GF-D8 (cell line): ENCODE measurements at places on chromosomes 7 and 10.

GRCh38 chr7:129959471-129960203 lies 6.9 kb upstream of the UBE2H start:
- DNase-seq: no peak

GRCh38 chr10:102268375-102268888 lies 23.1 kb downstream of the GBF1 start:
- DNase-seq: no peak

DNA sequence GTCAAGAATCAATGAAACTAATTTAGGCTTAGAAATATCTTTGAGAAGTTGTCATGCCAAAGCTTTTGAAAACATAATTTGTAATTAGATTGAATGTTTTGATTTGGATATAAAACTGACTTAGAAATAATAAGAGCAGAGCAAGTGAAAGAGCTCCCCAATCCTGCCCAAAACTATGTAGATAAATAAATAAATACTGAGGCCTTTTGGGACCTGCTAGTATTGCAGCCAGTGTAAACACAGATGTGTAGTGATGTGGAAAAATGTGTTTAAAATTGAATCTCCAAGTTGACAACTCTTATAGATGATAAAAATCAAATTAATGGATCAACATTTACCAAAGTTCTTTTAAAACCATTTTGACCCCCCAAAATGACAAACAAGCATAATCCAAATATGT lies 896.1 kb downstream of the CNTNAP2 start:
- DNase-seq: no peak

DNA sequence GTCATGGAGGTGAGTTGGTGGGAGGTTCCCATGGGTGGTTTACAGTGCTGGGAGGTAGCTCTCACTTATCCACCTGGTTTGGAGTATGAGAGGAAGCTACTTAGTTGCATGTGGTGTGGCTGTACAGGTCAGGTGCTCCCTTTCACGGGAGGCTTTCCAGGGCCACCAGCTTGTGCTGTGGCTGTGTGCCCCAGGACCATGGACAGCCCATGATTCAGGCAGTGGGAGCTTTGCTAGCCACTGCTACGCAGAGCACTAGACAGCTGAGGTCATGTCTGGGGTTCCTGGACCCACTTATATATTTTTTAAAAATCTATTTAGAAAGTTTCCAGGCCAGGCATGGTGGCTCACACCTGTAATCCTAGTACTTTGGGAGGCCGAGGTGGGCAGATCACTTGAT lies 42.5 kb upstream of the KCNMA1 start:
- no peak for DNase-seq

DNA sequence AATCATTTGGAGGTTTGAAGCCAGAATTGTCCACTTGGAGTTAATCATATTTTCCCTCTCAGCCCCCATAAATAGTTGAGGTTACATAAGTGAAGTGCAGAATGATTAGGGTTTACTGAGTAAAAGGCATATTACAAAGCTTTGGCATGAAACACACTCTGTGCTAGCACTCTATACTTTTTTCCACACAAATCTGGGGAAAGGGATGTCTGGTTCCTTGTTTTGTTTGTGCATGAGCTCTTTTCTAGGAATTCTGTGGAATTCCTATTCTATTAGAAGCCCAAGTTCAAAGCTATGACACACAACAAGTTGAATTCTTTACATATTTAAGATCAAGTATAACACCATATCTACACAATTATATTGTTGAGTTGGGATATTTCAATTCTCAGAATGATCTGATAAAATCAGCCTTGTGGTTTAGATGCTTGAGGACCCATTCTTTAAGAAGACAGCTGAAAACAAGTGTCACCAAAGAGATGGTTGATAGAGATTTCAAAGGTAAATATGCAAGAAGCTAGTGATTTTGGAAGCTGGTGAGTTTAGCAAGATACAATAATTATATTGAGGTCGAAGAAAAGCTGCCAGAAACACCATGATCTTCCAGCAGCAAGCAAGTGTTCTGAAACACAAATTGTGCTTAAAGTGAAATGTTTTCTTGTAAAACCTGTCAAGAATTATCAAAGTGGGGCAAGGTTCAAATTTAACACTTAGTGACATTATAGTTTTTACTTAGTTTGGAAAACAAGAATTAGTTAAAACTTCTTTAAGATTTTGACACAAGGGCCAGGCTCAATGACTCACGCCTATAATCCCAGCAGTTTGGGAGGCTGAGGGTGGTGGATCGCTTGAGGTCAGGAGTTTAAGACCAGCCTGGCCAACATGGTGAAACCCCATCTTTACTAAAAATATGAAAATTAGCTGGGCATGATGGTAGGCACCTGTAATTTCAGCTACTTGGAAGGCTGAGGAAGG lies 122.6 kb downstream of the INHBA start:
- DNase-seq: no peak

DNA sequence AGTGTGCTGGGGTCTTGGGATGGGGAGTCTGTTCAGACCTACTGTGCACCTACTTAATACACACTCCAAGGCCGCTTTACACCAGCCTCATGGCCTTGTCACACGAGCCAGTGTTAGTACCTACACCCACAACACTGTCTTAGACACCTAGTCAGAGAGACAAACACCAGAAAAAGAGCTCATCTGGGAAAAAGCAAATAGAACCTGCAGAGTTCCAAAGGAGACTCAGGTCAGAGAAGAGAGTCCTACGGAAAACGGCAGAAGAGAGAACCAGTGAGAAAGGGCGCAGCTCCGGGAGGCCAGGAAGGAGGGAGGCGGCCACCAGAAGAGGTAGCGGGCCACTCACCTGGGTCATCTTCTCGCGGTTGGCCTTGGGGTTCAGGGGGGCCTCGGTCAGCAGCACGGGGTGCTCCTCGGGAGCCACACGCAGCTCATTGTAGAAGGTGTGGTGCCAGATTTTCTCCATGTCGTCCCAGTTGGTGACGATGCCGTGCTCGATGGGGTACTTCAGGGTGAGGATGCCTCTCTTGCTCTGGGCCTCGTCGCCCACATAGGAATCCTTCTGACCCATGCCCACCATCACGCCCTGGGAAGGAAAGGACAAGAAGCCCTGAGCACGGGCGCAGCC lies 105.3 kb upstream of the TNRC18 start:
- DNase-seq: no peak

DNA sequence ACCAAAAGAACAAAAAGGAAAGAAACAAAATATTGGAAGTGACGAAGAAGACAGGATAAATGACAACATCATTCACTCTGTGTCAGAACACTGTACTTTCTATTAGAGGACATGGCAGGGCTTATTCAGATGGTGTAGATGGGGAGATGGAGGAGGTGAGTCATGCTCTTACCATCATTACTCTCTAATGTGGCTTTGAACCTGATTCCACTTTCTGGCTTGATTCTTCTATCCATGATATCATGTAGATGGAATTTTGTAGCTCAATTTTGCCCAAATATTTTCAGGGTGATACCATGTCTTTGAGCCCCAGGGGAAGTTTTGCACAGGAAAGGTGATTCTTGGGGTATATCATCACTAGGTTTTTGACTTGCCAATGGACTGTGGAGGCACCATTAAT lies 91.7 kb downstream of the CFAP58 start:
- DNase-seq: no peak

GRCh38 chr10:69818676-69819239 lies 17.1 kb downstream of the COL13A1 start:
- DNase-seq: no peak

DNA sequence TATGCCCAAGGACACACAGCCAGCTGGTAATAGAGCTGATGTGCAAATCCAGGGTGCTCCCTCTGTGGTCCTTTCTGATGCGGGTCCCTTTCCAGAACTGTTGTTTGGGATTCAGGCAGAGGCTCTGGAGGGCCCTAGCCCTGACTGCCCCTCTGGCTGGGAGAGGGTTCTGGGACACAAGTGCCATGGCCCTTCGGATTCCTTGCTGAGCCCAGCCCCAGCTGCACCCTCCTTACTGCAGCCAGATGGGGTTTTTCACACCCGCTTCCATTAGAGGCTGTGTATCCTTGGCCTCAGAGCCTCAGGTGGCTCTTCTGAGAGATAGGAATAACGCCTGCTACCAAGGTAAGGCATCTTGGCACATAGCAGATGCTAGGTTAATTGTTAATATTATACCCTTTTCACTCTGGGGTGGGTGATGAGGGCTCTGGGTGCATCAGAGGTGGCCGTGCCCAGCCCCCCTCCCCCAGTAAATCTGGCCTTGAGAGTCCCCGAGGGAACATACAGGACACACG lies 89.8 kb upstream of the LRRC4 start:
- no peak for DNase-seq

- no peak for DNase-seq
Measured at GRCh38 chr10:120962756-120963593, 111.8 kb downstream of the WDR11 start.

GRCh38 chr10:122374859-122375678 lies 561 bp downstream of the PLEKHA1 start:
- DNase-seq: peak; percentile 49

GRCh38 chr7:31695859-31696614 lies 9.0 kb downstream of the PPP1R17 start:
- DNase-seq: no peak

GRCh38 chr7:150368096-150368883 lies at the start of gene REPIN1:
TSS of gene REPIN1 (plus strand) at chr7:150368822. CDS start at chr7:150369712, 890 bp downstream.
- DNase-seq: peak; percentile 95

DNA sequence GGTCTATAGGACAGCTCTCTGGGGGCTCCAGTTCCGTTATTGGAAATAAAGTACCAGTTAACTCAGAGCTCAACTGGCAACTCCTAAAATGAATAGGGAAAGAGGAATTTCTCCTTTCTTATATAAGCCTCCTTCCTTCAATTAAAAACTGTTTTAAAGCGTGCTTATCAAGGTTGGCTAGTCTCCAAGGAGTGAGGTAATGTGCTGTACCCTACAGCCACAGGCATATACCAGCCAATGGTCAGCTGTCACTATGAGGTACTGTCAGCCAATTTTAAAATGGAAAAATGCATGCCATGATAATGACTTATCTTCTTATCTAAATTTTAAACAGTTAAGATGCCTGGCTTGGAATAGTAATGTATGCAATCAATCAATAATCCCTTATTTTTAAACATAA lies 76.2 kb downstream of the PLCE1 start:
- DNase-seq: no peak

DNA sequence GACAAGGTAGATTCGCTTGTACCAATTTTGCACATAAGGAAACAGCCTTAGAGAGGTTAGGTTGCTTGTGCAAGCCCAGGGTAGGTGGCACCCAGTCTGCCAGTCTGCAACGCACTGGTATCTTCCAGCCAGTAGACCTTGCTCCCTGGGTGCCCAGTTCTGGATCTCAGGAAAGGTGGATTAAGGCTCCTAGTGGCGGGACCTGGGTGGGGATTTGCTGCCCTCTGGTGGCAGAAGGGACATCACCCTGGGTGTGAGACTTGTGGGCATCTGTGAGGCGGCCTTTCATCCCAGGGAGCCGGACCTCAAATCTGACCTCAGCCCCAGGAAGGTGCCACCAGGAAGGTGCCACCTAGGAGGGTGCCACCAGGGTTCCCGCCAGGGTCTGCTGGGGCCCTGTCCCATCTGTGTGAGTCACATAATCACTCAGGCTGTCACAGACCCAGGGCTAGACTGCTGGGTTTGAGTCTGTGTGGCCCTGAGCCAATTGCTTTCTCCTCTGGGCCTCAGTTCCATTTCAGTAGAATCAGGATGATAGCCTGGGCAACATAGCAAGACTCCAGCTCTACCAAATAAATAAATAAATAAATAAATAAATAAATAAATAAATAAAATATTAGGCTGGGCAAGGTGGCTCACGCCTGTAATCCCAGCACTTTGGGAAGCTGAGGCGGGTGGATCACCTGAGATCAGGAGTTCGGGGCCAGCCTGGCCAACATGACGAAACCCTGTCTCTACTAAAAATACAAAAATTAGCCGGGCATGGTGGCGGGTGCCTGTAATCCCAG lies 5.3 kb upstream of the PRKRIP1 start:
- peak; percentile 5 for DNase-seq

- DNase-seq: no peak
Measured at GRCh38 chr7:67306331-67306730, 309.7 kb downstream of the TYW1 start.

DNA sequence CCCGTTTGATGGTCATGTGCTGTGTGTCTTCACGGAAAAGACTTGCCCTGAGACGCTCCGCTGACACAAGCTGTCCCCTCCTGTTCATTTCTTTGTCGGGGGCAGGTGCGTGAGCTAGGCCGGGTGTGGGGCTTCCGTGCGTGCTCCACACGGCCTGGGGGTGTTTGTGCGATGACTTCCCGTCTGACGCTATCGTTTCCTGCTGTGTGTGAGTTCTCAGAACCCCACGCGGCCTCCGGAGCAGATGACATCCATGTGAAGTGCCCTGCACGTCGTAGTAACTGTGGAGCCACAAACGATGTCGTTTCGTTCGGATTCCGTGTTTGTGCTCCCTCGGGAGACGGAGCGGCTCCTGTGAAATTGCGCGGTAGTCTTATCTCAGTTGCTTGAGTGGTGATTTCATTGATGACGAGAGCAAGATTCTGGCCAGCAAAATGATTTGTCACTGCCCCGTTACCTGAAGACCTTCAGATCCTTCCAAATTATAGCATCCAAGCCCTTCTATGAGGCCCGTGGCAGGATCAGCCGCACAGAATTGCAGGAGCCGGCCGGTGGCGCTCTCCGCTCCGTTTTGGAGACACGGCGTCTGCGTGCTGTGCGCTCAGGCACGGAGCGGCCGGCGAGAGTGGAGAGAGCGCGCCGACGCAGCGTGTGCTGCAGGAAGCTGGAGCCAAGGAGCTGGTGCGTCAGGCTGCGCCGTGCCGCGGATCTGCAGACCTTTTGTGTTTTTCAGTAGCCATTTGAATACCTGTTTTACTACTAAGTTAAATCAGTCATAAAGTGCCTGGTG lies 94.9 kb downstream of the NKX6-2 start:
- DNase-seq: no peak

- no peak for DNase-seq
Measured at GRCh38 chr10:111479966-111480365, 403.1 kb downstream of the ADRA2A start.

- no peak for DNase-seq
Measured at GRCh38 chr10:86734207-86734988, 22.0 kb upstream of the BMPR1A start.

DNA sequence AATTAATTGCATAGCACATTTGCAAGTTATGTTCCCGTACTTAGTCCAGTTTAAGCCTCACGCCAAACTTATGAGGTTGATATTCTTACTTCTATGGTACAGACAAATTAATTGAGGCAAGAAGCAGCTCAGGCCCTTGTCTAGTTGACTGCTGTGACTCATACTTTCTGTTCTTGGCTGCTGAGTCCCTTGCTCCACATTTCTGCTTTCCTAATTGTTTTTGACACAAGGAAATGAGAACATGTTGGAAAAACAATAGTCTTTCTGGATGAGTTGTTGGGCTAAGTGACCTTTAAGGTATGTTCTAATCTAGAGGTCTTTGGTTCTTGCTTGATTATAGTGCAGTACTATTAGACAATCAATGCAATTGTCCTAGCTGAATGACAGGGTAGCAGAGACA lies 331.8 kb downstream of the NRG3 start:
- no peak for DNase-seq

DNA sequence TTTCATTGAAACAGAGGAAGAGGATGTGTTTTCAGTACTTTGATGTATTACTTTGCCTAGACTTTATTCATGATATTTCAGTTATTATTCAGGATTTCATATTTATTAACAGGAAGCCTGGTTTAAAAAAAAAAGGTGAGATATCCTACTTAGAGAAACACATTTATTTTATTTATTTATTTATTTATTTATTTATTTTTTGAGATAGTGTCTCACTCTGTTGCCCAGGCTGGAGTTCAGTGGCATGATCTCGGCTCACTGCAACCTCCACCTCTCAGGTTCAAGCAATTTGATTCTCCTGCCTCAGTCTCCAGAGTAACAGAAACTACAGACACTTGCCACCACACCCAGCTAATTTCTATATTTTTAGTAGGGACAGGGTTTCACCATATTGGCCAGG lies 24.5 kb downstream of the TRDMT1 start:
- no peak for DNase-seq
